Activated CD8-positive, alpha-beta memory T cell treated with anti-CD3 and anti-CD28 coated beads for 4 hours (primary cell): ENCODE measurements at places on chromosomes 12 and 14.

DNA sequence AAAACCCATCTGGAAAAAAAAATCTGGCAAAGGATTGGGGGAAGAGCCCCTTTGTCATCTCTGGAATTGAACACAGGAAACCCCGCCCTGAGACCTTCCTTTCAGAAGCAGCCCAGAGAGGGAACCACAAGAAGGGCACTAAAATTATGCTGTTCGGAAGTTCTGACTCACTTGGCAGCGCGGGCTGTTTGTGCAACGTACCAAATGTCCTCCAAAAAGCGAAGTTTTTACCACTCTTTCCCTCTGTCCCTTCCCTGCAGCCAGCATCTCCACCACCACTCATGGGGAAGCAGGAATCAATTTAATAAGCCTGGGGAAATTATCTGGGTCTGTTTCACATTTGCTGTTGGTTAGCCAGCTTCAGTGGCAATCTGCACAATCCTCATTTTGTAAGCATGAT lies 3.2 kb upstream of the SYNE3 start:
- peak; percentile 62 for DNase-seq

DNA sequence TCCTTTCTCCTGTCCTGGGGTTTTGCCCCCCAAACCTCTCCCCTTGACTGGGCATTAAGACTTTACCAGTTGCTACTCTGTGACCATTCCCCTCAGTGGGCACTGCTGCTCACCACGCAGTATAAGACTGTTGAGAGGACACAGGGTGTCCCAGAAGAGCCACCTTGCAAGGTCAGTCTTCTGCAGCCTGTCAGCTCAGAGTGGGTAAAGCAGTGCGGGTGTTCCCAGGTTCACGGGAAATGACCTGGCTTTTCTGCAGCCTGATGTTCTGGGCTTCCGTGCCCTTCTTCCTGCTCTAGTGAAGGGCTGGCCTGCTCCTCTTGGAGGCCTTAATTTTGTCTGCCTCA lies 34.2 kb downstream of the KCNA1 start:
- DNase-seq = no peak

- no peak for DNase-seq
Measured at GRCh38 chr14:73236752-73237218, 521 bp upstream of the PAPLN start.

- no peak for DNase-seq
Measured at GRCh38 chr12:124764870-124765580, 98.6 kb downstream of the SCARB1 start.

DNA sequence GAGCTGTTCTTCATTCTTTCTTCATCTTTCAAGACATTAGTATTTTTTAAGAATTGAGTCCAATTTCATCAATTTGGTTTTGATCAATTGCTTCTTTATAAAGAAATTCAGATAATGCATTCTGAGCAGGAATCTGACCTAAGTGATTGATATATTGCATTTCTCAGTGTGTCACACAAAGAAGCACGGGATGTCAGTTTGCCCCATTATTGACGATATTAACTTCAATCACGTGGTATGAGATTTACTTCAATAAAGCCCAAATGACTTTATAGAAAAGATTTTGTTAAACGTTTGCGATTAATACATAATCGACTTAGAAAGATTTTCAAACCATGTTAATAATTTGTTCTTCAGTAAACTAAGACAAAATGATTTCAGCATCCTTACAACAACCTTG lies 1254.2 kb downstream of the FSCB start:
- DNase-seq = no peak

- no peak for DNase-seq
Measured at GRCh38 chr12:6370994-6371754, 4.2 kb downstream of the SCNN1A start.

DNA sequence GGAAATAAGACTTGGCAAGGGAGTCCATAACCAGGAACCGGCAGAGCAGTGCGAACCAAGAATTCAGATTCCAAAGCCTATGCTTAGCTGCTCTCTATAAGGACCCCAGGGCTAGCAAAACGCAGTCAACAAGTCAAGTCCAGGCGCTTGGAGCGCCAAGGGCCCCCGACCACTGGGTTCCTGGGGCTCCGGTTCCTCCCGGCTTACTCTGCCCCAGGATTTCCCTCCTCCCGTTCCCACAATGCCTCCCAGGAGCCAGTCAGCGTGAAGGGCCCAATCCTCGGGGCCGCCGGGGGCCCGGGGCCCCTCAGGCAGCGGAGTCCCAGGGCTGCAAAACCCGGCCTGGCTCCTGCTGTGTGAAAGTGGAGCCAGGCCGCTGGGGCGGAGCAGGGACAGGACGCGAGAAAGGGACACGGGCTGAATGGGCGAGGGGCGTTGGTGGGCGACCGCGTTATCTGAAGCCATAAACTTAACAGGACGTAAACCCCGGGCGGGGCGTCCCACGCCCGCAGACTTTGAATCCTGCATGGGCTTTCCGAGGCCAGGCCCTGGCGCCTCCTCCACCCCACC lies 1.5 kb downstream of the KRT8 start:
- DNase-seq = no peak

DNA sequence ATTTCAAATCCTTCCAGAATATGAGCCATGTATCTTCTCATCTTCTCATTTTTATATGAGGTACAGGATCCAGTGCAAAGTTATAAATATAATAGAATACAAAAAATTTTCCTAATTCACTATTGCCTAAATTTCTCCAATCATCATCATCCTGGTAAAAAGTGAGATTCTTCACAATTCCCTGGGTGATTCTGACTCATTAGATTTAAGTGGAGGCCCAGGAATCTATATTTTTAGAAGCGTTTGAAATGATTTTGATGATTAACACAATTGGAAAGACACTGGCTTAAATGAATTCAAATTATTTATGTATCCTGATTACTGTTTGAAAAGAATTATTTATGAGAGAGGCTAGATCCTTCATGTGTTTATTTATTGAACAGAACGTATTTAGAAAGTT lies 380.3 kb upstream of the PDE3A start:
- DNase-seq = no peak

DNA sequence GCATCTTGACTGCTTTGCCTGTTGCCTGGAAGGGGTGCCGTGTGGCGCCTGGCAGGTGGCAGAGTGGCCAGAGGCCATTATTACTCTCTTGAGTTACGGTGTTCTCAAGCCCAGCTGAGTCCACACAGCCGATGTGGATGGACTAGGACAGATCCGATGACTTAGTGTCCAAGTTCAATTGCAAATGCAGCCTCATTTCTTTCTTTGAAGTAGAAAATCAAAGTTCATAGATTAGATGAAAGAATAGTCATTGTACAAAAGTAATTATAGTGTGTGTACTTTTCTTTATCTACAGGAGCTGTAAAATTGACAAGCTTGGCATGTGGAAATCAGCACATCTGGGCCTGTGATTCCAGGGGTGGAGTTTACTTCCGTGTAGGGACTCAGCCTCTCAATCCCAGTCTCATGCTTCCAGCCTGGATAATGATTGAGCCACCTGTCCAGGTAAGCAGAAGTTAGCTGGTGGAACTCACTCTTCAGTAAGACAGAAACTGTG lies 44.7 kb downstream of the ANKRD9 start:
- no peak for DNase-seq

DNA sequence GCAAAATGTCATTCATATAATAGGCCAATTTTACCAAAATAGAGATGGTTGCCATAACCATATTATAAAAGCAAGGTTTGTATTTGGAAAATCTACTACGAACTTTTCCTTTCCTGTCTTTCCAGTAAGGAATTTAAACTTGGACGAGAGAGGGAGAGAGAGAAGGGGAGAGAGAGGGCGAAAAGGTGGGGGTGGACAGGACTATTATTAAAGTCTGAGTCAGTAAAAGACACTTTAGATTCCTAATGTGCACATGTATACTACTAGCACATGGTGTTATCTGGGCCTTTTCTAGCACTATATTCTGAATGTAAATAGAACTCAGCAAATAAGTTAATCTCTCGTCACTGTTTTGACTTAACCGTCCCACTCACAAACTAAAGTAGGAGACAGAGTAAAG lies 30.4 kb upstream of the FBLN5 start:
- DNase-seq = no peak

DNA sequence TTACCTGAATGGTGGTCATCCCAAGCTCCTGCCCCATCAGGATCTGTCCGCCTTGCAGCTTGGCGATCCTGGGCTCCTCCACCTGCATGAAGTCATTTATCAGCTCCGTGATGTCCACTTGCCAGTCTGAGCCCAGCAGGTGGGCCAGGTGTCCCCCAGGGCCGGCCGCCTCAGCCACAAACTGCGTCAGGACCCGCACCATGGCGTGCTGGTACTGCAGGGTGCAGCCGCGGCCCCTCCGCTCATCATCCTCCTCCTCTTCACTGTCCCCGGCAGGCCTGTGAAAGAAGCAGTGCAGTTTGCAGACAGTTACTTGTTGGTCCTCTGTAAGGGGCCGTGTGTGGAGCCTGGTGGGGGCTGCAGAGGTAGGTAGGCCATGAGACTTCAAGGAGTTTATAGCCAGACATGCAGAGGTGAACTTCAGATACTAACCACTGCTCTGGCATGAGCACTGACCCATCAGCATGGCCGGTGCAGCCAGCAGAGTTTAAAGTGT lies 228.5 kb downstream of the GLT1D1 start:
- no peak for DNase-seq

DNA sequence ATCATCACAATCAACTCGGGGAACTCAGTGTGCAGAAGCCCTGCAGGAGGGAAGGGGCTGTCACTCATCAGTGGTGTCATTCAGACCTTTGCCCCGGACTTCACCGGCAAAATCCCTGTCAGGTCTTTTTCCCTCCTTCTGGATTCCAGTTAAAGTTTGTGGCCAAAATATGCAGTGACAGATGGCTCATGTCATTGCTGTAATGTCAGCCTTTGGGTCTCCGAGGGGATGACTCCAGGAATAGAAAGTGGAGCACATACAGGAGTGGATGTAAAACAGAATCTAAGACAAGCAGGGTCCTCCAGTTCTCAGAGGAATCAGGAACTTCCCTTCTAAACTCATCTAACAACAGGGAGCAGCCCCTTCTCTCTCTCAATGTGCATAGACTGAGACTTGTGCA lies 130.3 kb upstream of the RASSF8 start:
- no peak for DNase-seq

DNA sequence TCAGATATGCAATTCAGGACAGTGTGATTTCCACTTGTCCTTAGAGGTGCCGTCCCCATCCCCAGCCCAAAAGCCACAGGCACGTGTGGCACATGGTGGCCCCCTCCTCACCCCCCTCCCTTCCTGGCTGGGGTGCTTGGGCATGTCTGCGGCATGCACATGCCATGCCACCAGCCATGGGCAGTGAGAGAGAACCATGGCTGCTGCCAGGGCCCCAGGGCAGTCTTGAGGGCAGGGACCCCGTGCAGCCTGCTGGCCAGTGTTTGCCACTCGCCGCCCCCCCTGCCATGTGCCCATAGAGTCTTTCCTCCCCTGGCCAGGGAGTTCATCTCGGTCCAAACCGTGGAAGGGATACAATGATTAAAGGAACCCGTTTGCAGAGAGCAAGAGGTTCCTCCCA lies 41.5 kb downstream of the TNFAIP2 start:
- no peak for DNase-seq

GRCh38 chr12:84329938-84330337 lies 582.7 kb downstream of the SLC6A15 start:
- no peak for DNase-seq

- no peak for DNase-seq
Measured at GRCh38 chr14:86652526-86652925, 1122.6 kb downstream of the FLRT2 start.

GRCh38 chr12:98606359-98606988 lies 13.0 kb downstream of the SLC25A3 start:
- no peak for DNase-seq

DNA sequence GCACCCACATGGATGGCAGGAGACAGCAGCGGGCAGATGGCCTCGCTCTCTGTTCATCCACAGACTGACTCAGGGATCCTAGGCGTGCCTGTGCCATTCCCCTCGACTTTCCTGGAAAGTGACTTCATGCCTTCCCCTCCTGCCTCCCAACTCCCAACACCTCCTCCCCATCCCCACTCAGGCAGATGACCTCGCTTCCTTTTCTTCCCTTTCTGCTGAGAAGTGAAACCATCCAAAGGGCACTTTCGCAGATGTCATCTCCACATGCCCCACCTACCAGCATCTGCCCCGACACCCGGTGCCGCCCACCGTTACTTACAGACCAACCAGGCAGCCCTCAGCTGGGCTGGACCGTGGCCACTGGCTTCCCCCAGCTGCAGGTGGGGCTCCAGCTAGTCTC lies 29.6 kb downstream of the BEGAIN start:
- no peak for DNase-seq

DNA sequence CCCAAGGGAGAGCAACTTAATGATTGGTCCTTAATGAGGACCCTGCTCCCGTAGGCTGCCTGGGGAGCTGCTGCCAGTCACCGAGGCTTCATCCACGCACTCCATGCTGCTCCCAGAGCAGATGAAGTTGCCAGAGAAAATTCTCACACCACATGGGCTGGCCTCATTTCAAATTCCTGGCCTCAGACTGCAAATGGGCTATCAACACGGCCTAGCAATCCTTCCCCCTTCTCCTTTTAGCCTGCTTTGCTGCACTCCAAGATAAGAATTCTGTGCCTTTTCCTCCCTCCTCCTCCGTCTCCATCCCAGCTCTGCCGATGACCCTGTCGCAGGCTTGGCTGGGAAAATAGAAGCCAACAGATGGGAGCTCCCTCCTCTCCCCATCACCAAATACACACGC lies 10.8 kb upstream of the DGLUCY start:
- DNase-seq = no peak

- no peak for DNase-seq
Measured at GRCh38 chr12:48779869-48780268, 9.0 kb downstream of the ADCY6 start.
